ENCODE measurements at places on chromosomes 12 and 14.

DNA sequence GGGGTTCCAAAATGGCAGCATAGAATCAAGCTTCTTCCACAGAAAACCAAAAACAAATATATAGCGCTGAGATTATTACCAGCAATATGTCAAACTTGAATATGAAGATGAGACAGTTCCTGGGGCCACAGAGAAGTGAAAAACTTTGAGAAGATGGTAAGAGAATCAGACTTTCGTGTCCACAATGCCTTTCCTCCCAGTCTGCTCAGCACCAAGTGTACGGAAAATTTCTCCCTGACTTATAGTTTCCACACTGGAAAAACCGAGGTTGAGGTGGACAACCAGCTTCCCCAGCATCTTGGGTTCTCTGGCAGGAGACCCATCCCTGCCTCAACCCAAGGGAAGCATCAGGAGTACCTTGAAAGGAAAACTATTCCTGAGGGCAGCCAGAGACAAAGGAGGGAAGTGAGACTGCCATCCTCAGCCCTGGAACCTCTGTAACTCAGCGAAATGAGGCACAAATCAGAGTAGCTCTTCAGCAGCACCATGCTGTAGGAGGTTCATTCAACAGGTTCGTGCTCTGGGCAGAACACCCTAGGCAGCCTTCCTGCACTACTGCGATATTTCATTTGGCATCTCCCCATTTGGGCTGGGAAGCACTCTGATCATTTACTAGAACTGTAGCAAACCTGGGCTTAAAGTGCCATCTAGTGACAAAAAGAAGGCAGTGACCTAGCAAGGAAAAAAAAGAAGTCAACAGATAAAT is 52.4 kb upstream of the CAPRIN2 start:
- DNase-seq, result peak; percentile 74

GRCh38 chr12:4221258-4221620 is 52.3 kb upstream of the CCND2 start:
- peak; percentile 20 for DNase-seq

DNA sequence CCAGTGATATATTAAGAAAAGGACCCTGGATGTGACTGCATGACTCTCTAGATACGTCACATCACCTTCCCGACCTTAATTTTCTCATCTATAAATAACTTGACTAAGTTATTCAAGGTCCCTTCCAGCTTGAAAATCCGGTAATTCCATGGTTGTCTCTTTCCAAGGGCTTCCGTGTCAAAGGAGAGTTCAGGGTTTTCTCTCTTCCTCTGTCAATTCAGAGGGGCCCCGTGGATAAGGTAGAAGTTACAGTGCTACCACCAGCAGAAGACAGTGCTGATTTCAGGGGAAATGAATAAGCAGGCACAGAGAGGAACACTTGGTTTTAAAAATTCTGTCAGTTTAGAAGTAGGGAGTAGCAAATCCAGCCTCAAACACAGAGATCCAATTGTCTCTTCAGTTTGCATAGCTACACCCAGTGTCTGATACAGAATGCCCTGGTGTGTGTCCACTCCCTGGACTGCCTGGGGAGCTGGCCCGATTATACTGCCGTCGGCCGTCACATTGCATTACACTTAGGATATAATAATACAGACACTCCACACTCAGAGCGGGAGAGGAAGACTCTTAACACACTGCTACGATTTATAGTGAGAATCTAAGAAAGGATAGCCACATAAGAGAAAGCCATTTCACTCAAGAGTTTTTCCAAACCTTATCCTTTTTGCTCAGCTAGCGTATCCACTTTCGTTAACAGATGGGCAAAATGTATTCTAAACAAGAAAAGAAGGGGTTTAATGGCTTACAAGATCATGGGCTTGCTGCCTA is 54.7 kb upstream of the GTF2A1 start:
- no peak for DNase-seq

DNA sequence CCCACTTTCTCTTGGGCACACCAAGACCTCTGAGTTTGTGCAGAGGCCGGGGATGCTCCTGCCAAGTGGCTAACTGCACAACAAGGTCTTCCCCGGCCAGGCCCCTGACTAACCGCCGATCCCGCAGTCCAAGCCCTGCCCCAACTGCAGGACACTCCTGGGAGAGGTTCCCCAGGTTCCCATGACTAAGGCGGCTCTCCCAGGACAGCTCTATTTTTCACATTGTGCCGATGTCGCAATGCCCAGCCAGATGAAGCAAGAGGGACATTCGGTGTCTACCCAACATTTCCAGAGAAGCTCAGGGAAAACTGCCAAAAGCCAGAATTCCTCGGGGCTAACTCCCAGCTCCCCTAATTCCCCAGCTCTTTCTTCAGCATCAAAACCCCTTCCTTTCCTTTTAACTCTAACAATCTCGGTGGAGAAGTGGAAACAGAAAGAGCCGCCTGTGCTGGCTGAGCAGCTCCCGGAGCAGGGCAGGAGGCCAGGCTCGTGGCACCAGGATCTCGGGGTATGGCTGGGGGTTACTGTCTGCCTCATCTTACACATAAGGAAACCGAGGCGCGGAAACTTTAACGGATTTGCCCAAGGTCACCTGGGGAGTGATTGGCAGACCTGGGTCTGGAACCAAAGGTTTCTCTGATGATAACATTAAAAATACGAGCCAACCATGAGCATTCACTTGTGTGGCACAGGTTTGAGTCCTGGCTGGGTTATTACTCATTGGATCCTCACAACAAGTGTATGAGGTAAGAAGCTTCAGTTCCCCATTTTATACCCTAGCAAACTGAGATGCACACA is 318.2 kb downstream of the BCL11B start:
- peak; percentile 94 for DNase-seq

GRCh38 chr12:42129595-42130204 is 15.0 kb downstream of the GXYLT1 start:
- peak; percentile 72 for DNase-seq

GRCh38 chr12:115303723-115304309 is 619.8 kb upstream of the TBX3 start:
- peak; percentile 61 for DNase-seq

- DNase-seq, result no peak
Observed at GRCh38 chr12:51579321-51579850, 11.6 kb upstream of the SCN8A start.

DNA sequence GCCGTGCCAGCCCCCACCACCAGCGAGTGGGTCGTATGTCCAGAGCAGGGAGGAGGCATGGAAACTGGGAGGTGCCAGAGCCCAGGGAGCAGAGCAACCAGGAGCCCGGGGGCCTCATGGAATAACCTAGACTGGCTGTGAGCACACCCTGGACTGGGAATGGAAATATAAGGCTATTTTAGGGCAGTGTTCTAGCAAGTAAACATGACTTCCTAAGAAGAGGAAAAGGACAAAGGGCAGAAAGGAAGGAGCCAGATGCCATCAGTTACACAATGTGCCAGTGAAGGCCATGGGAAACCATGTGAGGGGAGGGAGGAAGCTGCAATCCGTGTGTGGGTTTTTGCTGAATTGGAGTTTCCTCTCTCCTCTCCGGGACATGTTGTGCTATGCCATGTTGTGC is 18.7 kb upstream of the CPM start:
- no peak for DNase-seq

DNA sequence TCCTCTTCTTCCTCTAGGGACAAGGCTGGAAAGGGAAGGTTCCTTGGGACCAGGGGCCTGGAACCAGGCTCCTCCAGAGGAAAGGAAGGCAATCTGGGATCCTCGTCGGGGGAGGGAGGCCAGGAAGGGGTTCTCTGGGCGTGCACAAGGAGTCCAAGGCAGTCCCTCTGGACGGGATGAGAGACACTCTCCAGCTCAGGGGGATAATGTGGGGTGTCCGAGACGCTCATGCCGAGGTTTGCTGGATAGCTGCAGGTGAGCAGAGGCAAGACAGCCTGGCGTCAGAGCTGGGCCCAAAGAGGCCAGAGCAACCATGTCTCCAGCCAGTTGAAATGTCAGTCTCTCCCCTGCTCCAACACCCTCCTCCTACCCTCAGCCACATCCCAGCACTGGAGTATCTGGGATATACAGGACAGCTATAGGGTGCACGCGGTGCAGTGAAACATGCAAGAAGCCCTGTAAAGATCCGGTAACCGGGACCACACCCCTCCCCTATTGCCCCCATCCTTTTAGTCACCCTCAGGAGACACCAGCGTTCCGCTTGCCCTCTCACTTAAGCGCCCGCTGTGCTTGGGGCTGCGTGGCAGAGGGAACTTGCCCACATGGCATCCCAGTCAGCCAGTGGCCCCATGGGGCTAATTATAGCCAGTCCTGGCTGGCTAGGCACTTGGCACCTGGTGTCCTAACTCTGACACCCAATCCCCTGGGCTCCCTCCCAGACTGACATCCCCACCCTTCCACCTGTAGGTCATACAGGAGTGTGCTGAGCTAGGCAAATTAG is at the start of gene KLHL33:
TSS of gene KLHL33 (minus strand) at position 585 of the 781 bp plus-strand sequence. CDS start at position 230, 355 bp downstream.
- no peak for DNase-seq

- DNase-seq, result no peak
Observed at GRCh38 chr14:104084251-104085002, 1.1 kb upstream of the ASPG start.

Measured in fibroblast of skin of right quadriceps (primary cell).